ENCODE measurements at places on chromosomes 13 and 19. TPM values are rescaled to one million over a fixed set of nuclear protein-coding genes. Genes with fewer than 3 reads are reported as not detected.

DNA sequence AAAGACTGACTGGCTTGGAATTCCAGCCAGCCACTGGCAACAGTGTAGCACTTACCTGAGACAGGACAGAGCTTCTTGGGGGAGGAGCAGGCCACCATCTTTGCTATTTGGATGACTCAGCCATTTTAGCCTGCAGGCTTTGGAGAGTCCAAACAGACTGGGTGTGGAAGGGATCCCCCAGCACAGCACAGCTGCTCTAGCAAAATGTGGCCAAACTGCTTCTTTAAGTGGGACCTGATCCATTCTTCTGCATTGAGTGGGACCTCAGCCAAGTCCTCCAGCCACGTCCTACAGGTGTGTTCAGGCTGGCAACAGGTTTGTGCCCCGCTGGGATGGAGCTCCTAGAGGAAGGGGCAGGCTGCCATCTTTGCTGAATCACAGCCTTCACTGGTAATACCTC, 80.0 kb downstream of the NDFIP2 start:
- H3K36me3 ChIP-seq: peaks cover 34% of the 10 kb centered on the region
- no peak for DNase-seq
- H3K27me3 ChIP-seq: peaks cover 20% of the 10 kb centered on the region
- no peak overlapping the region for H3K27ac ChIP-seq
- no peaks in the 10 kb centered on the region for H3K4me1 ChIP-seq
- no peak overlapping the region for H3K4me3 ChIP-seq

- H3K27me3 ChIP-seq: peaks cover 31% of the 10 kb centered on the region
- H3K27ac ChIP-seq: no peak overlapping the region
- H3K4me3 ChIP-seq: no peak overlapping the region
- peaks cover 6% of the 10 kb centered on the region for H3K4me1 ChIP-seq
These were observed 20.5 kb downstream of the IQCN start for GRCh38 chr19:18253716-18254115.

- H3K36me3 ChIP-seq: no peaks in the 10 kb centered on the region
- peaks cover 19% of the 10 kb centered on the region for H3K4me1 ChIP-seq
- H3K27me3 ChIP-seq: peaks cover 15% of the 10 kb centered on the region
- DNase-seq: no peak
These were observed 172.7 kb downstream of the KLF5 start for GRCh38 chr13:73231471-73231870.

GRCh38 chr19:39671739-39672363, 16.1 kb downstream of the LGALS16 start:
- H3K27me3 ChIP-seq: peaks cover 15% of the 10 kb centered on the region
- peak; percentile 48 for DNase-seq
- no peak overlapping the region for H3K4me3 ChIP-seq
- no peak overlapping the region for H3K27ac ChIP-seq
- peaks cover under 1% of the 10 kb centered on the region for H3K36me3 ChIP-seq

GRCh38 chr13:48398450-48399095, 14.3 kb downstream of the LPAR6 start:
- no peak for DNase-seq
- no peaks in the 10 kb centered on the region for H3K27me3 ChIP-seq

- no peaks in the 10 kb centered on the region for H3K27me3 ChIP-seq
- no peaks in the 10 kb centered on the region for H3K36me3 ChIP-seq
- no peak overlapping the region for H3K27ac ChIP-seq
- DNase-seq: no peak
These were observed 19.9 kb downstream of the ACER1 start for GRCh38 chr19:6313398-6313969.

DNA sequence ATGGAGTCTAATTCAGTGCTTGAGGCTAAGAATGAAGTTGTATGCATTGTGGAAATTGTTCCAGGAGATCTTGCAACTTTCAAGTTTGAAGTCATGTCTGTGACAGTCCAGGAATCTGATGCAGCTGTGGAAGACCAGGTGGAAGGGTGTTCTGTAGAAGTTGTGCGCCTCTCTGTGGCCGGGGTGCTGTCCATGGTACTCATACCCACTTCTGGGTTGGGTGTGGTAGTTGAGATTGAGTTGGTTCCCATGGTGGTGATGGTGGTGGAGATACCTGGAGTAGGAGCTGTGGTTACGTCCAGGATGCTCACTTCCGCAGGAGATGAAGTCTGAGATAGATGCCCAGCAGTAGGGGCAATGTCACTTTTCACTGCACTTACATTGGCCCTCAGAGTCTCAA, 44.3 kb downstream of the MUC16 start:
- H3K4me3 ChIP-seq: no peak overlapping the region
- no peaks in the 10 kb centered on the region for H3K27me3 ChIP-seq
- H3K36me3 ChIP-seq: no peaks in the 10 kb centered on the region
- no peak overlapping the region for H3K27ac ChIP-seq

- H3K27ac ChIP-seq: peak overlapping the region; percentile 36
- peak; percentile 52 for DNase-seq
- H3K4me3 ChIP-seq: no peak overlapping the region
These were observed 39.3 kb downstream of the MBNL2 start for GRCh38 chr13:97261254-97262005.

DNA sequence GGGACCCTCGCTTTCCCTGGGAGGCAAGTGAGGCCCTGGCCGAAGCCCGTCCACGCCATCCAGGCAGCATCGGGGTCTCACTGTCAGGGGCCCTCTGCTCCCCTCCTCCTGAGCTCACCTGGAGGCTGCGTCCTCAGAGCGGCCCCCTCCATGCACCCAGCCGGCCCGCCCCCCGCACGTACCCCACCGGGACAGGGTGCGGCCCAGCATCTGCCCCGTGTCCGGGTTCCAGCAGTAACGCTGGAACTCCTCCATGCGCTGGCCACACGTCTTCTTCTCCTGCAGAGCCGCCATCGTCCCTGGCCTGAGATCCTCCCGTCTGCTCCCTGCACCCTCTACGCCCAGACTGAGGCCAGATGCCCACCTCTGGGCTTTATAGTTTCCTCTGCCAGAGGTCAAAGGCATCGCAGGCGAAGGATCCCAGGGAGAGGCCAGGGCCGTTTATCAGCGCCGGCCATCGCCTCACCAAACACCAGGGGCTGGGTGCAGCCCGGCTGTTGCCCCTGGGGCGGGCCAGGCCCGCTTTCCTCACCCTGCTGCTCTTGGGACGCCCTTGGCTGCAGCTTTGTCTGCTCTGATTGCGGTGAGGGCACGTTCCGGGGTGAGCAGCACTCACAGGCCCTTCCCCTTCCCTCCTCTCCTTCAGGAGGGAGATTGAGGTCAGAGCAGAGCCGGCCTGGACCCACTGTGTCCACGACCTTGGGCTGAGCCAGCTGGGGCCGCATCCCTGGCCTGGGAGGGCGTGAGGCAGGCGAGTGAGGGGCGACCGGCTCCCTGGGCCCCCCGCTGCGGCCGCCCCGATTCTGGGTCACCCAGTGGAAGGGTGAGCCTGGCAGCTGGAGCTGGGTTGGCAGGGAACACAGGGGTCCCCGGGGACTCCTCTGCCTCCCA, at the start of gene ATP4B:
Gene ATP4B (minus strand): TSS at position 348 of the 891 bp plus-strand sequence. CDS start 54 bp downstream, at position 294.
- no peak within 1 kb of the TSS for H3K27ac ChIP-seq
- H3K4me3 ChIP-seq: no peak within 1 kb of the TSS
- peaks cover 15% of the 10 kb centered on the region for H3K27me3 ChIP-seq
- no peak for DNase-seq
- H3K36me3 ChIP-seq: no peaks in the 10 kb centered on the region
- no peaks in the 10 kb centered on the region for H3K4me1 ChIP-seq

DNA sequence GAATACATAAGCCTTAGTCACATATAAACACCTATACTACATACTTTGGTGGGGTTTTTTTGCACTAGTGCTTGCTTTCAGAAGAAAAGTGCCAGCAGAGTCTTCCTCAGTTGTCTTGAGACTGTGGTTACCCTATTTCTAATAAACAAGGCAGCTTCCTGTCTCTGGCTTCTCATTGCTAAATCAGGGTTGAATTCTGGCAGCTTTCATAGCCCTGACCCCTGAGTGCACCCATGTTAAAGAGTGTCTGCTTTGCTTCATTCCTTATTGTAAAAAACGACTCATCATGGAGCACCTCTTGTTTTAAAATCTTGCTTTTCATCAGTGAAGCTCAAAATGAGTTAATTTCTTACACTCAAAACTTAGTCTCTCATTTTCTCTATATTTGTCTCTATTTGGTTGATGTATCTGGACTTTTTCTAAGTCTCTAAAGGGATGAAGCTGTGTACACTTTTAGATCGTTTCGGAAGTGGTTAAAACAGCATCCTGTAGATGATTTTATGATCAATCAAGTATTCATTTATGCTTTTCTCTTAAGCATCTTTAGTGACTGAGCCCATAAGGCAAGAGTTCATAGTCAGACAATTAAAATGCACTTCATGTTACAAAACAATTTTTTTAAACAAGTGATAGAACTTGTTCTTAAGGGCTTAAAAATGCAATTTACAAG, 72.1 kb downstream of the KLF12 start:
- peak; percentile 38 for DNase-seq
- H3K36me3 ChIP-seq: peaks cover 32% of the 10 kb centered on the region
- peak overlapping the region; percentile 74 for H3K4me3 ChIP-seq
- H3K27ac ChIP-seq: peak overlapping the region; percentile 88

DNA sequence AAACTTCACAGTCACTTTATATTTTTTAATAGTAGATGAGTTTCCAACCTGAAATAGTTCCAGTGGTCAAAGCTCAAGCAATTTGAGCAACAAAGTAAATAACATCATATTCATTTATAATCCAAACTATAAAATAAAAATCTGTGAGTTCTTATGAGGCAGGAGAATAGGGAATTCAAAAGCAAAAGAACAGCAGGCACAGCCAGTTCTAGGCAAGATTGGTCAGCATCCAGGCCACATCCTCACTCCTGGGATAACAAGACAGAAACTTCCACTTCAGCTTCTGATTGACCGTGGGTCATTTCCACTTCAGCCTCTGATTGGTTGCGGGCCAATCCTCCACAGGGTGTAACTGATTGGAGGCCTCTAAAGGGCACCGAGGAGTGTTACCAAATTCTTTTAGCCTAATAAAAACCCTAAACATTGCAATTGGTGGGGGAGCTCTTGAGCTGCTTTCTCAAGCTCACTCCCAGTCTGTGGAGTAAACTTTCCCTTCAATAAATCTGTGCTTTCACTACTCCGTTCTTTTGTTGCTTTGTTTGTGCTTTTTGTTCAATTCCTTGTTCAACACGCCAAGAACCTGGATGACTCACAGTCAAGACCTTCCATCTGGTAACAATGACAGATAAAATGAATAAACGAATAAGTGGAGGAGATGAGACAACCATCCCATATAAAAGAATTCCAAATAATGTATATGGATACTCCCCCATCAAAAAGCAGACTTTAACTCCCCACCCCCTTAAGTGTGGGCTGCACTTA, 42.6 kb upstream of the AMER2 start:
- H3K27me3 ChIP-seq: peaks cover 12% of the 10 kb centered on the region
- H3K36me3 ChIP-seq: no peaks in the 10 kb centered on the region
- no peak overlapping the region for H3K4me3 ChIP-seq
- no peak overlapping the region for H3K27ac ChIP-seq
- peaks cover 6% of the 10 kb centered on the region for H3K4me1 ChIP-seq

DNA sequence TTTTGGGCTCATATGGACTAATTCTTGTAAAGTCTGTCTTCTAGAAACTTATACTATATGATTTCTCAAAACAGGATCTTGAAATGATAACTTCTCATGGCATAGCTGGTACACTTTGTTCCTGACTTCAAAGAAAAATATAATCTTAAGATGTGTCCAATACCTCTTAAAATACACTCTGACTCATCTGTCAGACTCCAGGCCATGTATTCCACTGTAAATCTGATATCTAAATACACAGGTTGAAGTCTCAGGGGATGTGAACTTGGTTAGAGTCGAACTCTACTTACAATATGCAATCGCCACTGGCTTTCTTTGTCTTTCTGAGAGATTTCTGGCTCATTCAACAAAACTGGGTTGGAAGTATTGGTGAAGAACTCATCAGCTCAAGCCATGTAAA, 99.8 kb downstream of the LACC1 start:
- no peaks in the 10 kb centered on the region for H3K36me3 ChIP-seq
- no peaks in the 10 kb centered on the region for H3K4me1 ChIP-seq
- no peak overlapping the region for H3K4me3 ChIP-seq
- no peak overlapping the region for H3K27ac ChIP-seq
- peaks cover 5% of the 10 kb centered on the region for H3K27me3 ChIP-seq

DNA sequence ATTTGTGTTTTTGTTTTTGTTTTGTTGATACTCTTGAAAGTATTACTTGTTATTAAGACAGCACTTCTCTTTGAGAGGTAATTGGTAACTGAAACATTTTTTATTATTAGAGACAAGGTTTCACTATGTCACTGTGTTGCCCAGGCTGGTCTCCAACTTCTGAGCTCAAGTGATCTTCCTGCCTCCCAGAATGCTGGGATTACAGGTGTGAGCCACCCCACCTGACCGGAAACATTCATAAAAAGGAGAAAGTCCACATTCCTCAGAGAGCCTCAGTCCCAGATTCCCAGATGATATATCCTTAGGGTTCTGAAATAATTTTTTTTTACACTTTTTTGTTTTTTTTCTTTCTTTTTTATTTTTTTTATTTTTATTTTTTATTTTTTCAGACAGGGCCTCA, 2.7 kb downstream of the CARM1 start:
- peaks cover 4% of the 10 kb centered on the region for H3K36me3 ChIP-seq
- no peaks in the 10 kb centered on the region for H3K27me3 ChIP-seq
- H3K4me1 ChIP-seq: peaks cover 44% of the 10 kb centered on the region
- H3K4me3 ChIP-seq: peak overlapping the region; percentile 43

Gene UPF3A
- 52.8 TPM for total RNA-seq

Gene ANGPTL8
- not detected for total RNA-seq

Gene SLC10A2
- total RNA-seq: not detected

Gene PRKD2
- total RNA-seq: 167 TPM

Gene NRTN
- 0.20 TPM for total RNA-seq

Gene ICAM5
- total RNA-seq: 0.53 TPM

Gene SERP2
- total RNA-seq: not detected

Gene CEACAM4
- not detected for total RNA-seq

All from activated CD4-positive, alpha-beta memory T cell treated with anti-CD3 and anti-CD28 coated beads, Interleukin-2, amount 10 ng/mL, durations not matched to agents 7 days and 5 days (primary cell).